ENCODE measurements at places on chromosomes 12 and 14. TPM values are rescaled to one million over a fixed set of nuclear protein-coding genes. Genes with fewer than 3 reads are reported as not detected.

DNA sequence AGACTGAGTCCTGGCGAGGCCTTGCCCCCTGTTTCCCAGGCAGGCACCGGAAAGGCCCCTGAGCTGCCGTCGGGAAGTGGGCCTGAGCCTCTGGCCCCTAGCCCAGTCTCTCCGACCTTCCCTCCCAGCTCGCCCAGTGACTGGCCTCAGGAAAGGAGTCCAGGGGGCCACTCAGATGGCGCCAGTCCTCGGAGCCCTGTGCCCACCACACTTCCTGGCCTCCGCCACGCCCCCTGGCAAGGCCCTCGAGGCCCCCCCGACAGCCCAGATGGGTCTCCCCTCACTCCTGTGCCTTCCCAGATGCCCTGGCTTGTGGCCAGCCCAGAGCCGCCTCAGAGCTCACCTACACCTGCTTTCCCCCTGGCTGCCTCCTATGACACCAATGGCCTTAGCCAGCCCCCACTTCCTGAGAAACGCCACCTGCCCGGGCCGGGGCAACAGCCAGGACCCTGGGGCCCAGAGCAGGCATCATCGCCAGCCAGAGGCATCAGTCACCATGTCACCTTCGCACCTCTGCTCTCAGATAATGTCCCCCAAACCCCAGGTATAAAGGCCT, 10.9 kb downstream of the TNS2 start:
- no peaks in the 10 kb centered on the region for H3K36me3 ChIP-seq
- H3K27ac ChIP-seq = no peak overlapping the region
- peaks cover 6% of the 10 kb centered on the region for H3K27me3 ChIP-seq
- no peak for DNase-seq

GRCh38 chr12:116774020-116774419, 35.9 kb downstream of the RNFT2 start:
- peaks cover 2% of the 10 kb centered on the region for H3K36me3 ChIP-seq
- H3K27me3 ChIP-seq = no peaks in the 10 kb centered on the region
- no peak for DNase-seq
- no peak overlapping the region for H3K27ac ChIP-seq

GRCh38 chr12:39441963-39442830, 723 bp downstream of the KIF21A start:
- peak; percentile 66 for DNase-seq
- peak overlapping the region; percentile 64 for H3K4me3 ChIP-seq
- no peaks in the 10 kb centered on the region for H3K27me3 ChIP-seq
- H3K4me1 ChIP-seq = peaks cover 8% of the 10 kb centered on the region
- H3K27ac ChIP-seq = peak overlapping the region; percentile 71
- H3K36me3 ChIP-seq = no peaks in the 10 kb centered on the region

GRCh38 chr12:131912518-131913274, 16.4 kb upstream of the PUS1 start:
- H3K36me3 ChIP-seq = peaks cover 38% of the 10 kb centered on the region

The AGAP2 gene
- 1.7 TPM for total RNA-seq

Measured in H1 (cell line).